ENCODE measurements at places on chromosomes 5 and 9. TPM values are rescaled to one million over a fixed set of nuclear protein-coding genes. Genes with fewer than 3 reads are reported as not detected.

S100Z gene
- total RNA-seq: not detected

DNA sequence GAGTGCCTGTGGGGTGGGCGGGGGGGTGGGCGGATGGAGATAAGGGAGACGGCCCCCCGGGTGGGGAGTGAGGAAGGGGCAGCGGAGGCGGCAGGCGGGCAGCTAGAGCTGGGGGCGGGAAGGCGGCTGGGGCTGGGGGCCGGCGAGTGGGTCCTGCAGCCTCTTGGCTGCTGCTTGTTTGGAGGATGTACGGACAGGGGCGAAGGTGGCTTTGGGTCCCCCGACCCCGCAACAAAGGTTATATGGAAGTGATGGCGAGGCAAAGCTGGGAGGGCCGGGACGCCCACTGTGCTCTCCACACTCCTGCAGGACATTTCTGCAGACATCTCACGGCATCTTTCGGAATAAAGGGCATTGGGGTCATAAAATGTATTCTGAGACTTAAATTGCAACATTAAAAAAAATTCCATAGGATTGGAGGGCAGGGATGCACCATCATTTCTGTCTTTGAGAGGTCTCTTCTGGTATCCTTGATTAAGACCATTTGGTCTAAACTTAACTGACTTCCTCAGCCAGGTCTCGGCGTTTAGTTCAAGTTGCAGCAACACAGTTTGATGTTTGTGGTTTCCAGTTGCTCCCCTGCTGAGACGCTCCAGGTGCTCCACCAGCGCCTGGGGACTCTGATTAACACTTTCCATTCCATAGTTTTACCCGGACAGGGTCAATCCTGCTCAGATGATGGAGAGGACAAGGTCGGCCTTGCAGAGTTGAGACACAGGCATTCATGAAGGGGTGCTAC lies 101.6 kb upstream of the SSBP2 start:
- H3K4me1 ChIP-seq: peaks cover 66% of the 10 kb centered on the region
- H3K27me3 ChIP-seq: no peaks in the 10 kb centered on the region
- peak overlapping the region; percentile 71 for H3K4me3 ChIP-seq
- no peaks in the 10 kb centered on the region for H3K36me3 ChIP-seq

GRCh38 chr5:58491216-58491892 lies at the start of gene GAPT:
TSS of gene GAPT (plus strand) at chr5:58491435. CDS start at chr5:58494537, 3,102 bp downstream.
- H3K4me3 ChIP-seq: no peak within 1 kb of the TSS
- H3K36me3 ChIP-seq: no peaks in the 10 kb centered on the region

DNA sequence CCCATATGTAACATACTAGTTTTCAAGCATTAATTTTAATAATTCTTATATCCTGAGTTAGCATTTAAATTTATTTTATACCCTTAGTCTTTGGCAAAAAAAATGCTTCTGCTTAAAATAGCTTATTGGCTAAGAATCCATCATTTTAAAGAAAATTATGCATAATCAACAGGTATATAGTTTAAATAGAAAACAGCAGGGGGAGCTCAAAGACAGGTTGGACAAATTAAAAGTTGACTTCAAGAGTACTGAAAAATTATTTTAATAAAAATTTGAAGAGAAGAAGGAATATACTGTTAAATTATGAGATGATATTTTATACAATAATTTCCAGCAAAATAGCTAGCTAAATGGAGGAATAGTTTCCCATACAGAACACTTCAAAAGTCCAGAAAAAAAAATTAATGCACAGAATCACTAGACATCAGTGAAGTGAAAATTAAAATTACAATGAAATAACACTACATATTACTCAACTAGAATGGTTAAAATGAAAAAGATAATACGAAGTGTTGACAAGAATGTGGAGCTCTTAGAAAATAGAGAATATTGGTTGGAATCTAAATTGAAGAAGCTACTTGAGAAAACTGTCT lies 387.1 kb downstream of the PDE4D start:
- H3K4me3 ChIP-seq: no peak overlapping the region
- H3K27me3 ChIP-seq: no peaks in the 10 kb centered on the region
- H3K36me3 ChIP-seq: no peaks in the 10 kb centered on the region
- no peak overlapping the region for H3K27ac ChIP-seq

GRCh38 chr5:28344836-28345433 lies 1306.5 kb upstream of the CDH9 start:
- no peak for DNase-seq
- H3K27ac ChIP-seq: no peak overlapping the region
- H3K4me1 ChIP-seq: no peaks in the 10 kb centered on the region
- H3K36me3 ChIP-seq: no peaks in the 10 kb centered on the region

DNA sequence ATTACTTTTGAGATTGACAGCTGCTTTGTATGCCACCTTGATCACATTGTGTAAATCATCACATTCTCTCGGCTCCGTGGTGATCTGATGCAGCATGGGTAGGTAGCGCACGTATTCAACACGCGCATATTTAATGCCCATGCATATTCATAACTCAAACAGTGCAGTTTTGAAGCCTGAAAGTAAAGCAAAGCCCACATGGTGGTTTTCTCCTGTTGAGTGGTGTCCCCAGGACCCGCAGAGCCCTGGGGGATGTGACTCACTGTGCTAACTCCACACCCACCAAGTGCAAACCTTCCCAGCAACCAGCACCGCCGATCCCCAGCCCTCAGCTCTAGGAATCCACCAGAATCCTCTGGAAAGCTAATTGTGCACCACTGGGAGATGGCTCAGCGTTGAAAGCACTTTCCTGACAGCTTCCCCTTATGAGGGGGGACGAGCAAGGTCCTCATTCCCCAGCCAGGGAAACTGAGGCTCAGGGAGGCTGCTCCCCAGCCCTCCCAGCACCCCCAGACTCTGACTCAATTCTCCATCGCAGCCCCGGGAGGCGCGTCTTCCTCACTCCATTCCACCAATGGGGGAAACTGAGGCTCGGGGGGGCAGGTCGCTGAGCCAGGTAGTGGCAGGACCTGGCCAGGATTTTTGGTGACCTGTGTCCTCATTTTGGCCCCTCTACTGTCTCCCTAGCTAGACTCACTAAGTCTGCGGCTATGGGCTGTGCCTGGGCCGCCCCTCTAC lies 46.4 kb downstream of the SARDH start:
- H3K4me1 ChIP-seq: no peaks in the 10 kb centered on the region
- H3K27me3 ChIP-seq: no peaks in the 10 kb centered on the region
- no peaks in the 10 kb centered on the region for H3K36me3 ChIP-seq
- H3K4me3 ChIP-seq: no peak overlapping the region
